ENCODE measurements at places on chromosomes 1 and 21. TPM values are rescaled to one million over a fixed set of nuclear protein-coding genes. Genes with fewer than 3 reads are reported as not detected.

The RIMKLA gene
- total RNA-seq: 3.1 TPM

The MROH9 gene
- not detected for total RNA-seq

- no peak for DNase-seq
Measured at GRCh38 chr1:211280910-211281309, 21.7 kb downstream of the RCOR3 start.

DNA sequence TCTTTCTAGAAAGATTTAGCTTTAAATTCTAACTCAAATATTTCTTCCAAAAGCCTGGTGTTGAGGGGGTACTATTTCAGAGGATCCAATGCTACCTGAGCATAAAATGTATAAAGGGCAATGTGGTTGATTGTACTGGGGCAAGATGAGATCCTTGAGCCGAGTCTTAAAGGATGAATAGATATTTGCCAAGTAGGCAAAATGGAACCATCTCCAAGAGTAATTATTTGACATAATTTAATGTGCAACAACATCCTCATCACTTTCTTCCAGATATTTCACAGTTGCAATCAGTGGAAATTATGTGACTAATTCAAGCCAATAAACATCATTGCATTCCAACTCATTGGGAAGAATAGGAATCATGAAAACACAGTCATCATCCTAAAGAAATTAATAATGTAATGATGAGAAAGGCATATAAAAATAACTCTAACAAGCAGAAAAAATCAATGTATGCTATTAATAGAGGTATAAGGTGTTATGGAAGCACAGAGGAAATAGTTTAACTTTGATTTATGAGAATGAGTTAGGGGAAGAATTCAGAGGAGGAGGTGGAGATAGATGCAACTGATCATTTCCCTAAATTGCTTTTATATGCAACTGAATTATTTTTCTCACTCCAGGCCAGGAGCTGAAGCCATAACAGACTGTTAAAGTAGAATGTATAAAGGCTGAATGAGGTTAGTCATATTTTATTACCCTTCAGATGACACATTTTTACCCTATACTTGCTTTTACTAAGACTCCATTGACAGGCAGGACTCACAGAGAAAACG is 30.0 kb upstream of the RGS4 start:
- DNase-seq: no peak

The HORMAD1 gene
- total RNA-seq: not detected

- DNase-seq: no peak
Measured at GRCh38 chr21:29540289-29540688, 241.6 kb downstream of the BACH1 start.

All from sigmoid colon (tissue), 7 donors.